ENCODE measurements at places on chromosomes 6 and 20.

DNA sequence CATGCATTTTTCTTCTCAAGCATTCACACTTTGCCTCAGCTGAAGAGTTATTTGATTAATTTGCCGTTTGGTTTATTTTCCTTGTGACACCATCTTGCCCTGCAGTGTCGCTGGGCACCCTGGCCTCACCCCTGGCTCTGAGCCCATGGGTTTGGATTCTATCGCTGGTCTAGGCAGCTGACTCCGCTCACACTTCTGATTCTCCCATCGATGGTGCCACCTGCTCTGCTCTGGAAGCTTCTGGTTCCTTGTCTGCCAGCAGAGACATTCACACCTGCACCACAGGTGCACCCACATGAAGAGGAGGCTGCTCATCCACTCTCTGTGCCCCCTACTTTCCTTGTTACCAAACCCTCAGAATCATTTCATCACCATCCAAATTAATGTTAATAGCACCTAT is 291.6 kb upstream of the CDH4 start:
- no peak for DNase-seq

DNA sequence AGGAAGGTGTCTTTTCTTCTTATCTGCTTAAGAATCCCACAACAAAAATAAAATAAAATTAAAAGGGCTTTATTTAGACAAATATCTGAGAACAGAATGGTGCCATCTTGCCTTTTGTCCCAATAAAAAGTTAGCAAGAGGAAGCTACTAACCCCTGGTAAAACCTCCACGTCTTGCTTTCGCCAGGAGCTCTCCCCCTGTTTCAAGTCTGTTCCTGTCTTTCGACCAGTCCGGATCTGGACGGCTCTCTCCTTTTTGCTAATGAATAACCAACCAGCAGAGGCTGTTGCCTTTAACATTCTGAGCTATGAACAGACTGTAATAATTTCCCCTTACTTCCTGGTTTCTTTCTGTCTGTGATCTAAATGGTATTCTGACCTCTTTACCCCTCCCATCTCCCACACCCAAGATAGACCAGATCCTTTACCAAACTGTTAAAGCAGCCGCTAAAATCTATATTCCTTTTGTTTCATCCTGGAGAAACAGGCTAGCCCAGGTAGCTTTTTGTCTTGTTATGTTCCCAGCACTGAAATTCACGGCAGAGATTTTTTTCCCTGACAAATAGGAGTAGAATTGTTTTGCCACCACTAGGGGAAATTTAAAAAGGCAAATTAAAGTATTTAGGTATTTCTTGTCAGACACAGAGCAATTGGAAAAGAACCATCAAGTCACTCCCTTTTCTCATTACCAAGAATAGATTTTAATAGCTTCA is at the start of gene FRK:
TSS of gene FRK (minus strand) at position 320 of the 712 bp plus-strand sequence. CDS start 580 bp downstream, outside the sequence.
- no peak for DNase-seq

- no peak for DNase-seq
These were observed 37.1 kb downstream of the TNFAIP3 start for GRCh38 chr6:137903933-137904821.

DNA sequence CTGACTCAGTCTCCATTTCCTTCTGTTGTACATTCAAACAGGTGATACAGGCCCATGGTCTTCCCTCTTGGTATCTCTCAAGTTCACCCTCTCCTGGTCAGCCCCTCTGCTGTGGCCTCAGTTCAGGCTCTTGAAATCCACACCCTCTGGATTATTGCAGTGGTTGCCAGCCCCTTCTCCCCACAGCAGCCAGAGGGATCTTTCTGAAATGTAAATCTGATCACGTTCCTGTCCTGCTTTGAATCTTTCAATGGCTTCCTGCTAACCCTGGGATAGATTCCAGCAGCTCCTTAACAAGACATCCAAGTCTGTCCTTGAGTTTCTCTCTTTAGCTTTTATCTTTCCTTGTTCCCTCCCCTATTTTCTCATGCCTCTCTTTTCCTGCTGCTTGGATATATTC is 22.2 kb downstream of the CHMP4B start:
- no peak for DNase-seq

DNA sequence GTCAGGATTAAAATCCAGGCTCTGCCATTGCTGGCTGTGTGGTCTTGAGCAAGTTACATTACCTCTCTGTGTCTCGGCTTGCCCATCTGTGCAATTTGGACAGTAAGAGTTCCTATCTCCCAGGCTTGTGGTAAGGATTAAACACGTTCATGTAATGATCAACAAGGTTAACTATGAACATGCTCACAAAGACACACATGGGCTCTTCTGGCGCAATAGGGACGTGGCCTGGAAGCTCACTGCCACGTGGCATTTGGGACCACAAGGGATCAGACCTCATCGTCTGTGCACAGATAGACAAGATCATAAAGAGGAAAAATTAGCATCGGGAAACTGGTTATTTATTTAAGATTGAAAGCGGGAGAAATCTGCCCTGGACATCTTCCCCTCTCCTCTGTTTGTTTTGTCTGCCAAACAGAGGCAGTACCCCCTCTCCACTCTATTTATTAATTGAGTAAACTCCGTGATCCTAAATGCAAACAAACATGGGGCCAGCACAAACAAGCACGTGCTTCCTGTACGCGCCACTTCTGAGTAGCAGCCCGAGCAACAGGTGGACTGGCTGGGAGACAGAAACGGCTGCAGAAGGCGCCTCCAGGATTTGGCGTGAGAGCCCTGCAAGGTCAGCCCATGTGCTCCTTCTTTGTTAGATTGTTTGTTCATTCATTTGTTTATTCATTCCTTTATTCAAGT is 95.0 kb downstream of the CDH26 start:
- no peak for DNase-seq

GRCh38 chr6:33925936-33926335 is 122.1 kb upstream of the MLN start:
- no peak for DNase-seq

- DNase-seq, result no peak
These were observed 585 bp upstream of the DSE start for GRCh38 chr6:116369964-116370759.

DNA sequence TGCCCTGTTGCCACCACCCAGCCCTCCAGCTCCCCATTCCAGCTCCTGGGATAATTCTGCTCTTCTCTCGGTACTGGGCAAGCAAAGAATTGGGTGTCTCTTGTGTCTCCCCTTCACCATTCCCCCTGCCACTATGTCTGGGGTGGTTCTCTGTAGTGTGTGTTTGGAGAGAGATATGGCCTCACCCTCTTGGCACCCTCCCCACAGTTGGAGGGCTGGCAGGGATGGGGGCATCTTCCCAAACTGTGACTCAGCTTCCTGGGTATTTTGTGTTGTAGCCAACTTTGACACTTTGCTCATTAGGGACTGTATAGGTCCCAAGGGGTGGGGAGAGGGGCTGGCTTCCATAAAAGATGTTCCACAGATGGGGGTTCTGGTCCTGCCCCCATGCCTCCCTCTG is 1.7 kb downstream of the TNXB start:
- no peak for DNase-seq

DNA sequence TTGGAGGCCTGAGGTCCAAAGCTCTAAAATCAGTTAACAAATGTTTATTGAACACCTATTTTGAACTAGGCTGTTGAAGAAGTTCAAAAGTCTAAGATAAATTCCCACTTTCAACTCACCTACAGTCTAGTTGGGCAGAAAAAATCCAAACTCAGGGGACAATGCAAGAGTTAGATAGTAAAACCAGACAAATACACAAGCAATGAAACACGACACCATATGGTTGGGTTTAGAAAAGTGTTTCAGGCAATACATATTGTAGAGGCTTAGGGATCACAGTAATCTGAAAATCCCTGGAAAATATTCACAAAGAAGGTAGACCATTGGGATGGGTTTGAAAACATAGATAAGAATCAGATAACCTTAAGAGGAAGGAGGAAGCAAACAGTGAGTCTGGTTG is 1.3 kb upstream of the CARMIL1 start:
- DNase-seq, result no peak

DNA sequence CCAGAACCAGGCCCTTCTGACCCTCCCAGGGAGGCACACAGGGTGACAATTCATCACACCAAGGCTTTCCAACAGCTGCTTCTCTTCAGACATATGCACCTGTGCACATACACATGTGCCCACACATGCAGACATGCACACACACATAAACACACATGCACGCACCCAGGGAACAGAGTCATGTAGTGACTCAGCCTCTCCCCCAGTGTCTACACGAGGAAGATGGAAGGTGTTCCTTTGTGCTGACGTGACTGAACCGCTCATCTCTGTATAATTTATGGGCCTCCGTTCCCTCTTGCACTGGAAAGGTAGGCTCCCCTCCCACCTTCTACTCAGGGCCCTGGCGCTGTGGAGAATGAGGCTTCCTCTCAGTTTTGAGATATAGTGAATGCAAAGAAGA is 23.8 kb upstream of the PLEKHG1 start:
- DNase-seq, result no peak

DNA sequence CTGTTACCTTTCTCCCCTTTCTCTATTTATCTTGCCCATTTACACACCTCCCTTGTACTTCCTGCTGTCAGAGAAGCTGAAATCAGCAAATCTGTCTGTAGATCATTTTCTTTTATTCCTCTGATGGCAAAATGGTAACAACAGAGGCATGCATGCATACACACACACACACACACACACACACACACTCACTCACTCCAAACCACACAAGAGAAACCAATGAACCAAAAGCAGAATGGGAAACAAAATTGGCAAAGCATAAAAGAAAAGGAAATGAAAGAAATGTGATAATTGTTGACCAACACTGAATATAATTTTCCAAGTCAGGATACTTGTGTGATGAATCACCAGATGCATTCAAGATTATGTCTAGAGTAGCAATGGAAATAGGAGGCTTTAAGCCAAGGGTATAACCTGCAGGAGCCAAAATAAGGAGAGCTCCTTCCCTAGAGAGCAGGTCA is 172.4 kb downstream of the PLCB4 start:
- DNase-seq, result no peak

GRCh38 chr6:49423817-49424216 is 39.2 kb downstream of the MMUT start:
- DNase-seq, result no peak

DNA sequence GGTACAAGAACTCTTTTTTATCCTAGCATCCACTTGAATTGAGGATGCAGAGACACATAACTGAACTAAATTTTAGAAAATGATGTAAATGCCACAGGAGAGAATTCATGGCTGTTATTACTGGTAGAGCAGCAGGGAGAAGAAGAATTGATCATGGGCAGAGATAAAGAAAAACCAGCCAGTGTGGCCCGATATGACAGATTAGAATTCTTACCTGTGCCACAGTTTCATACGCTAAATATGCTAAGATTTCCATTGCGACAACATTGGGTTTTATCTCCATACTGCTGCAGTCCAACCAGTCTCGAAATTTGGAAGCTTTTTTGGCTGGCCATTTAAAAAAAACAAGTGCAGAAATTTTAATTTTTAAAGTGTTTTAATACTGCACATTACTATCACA is 373.8 kb upstream of the RUNX2 start:
- no peak for DNase-seq
